SK-MEL-5 (cell line): ENCODE measurements at places on chromosomes 2 and 18. TPM values are rescaled to one million over a fixed set of nuclear protein-coding genes. Genes with fewer than 3 reads are reported as not detected.

DNA sequence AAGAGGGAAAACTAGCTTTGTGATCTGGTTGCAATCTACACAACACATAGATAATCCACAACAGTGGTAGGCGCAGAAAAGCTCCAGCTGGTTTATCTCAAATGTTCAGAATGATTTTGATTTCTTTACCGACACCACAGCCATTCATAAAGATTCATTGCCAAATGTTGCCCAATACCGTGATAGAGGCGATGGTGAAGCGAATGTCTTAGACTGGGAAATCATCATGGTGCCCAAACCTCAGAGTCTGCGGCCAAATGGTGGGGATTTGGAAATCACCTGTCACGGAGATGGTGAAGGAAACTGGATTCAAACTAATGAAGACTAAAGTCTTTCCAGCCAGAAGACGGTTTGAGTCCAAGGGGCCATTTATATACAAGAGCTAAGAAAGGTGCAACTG lies 48.5 kb upstream of the CCDC150 start:
- no peak for DNase-seq

- no peak for DNase-seq
These were observed 51.0 kb downstream of the PKDCC start for GRCh38 chr2:42098571-42099437.

DNA sequence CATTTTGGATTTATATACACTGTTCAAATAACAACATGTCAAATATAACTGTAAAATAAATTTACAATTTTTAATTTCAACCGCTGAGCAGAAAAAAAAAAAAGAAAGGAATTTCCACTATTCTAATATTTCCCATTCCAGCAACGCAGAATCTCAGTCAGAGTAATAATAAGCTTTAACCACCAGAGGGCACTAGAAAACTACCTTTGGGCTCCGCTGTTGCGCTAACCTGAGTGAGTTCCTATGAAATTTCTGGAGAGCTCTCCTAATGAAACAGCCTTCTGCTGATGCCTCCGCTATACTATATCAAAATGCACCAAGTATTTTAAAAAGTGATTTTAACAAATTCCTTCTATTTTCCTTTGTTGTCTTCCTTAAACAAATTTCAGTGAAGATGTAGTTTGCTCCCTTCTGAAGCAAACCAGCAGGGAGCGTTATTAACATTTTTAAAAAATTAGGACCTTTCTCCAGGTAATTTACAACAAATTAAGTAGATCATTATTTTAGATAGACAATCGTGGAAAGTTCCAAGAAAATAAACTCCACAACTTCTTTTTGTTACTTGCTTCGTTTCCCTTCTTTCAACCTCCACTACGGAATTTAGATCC lies 23.0 kb downstream of the ERMN start:
- DNase-seq = peak; percentile 74

GRCh38 chr18:74453642-74454198 lies 3.4 kb downstream of the DIPK1C start:
- no peak for DNase-seq

DNA sequence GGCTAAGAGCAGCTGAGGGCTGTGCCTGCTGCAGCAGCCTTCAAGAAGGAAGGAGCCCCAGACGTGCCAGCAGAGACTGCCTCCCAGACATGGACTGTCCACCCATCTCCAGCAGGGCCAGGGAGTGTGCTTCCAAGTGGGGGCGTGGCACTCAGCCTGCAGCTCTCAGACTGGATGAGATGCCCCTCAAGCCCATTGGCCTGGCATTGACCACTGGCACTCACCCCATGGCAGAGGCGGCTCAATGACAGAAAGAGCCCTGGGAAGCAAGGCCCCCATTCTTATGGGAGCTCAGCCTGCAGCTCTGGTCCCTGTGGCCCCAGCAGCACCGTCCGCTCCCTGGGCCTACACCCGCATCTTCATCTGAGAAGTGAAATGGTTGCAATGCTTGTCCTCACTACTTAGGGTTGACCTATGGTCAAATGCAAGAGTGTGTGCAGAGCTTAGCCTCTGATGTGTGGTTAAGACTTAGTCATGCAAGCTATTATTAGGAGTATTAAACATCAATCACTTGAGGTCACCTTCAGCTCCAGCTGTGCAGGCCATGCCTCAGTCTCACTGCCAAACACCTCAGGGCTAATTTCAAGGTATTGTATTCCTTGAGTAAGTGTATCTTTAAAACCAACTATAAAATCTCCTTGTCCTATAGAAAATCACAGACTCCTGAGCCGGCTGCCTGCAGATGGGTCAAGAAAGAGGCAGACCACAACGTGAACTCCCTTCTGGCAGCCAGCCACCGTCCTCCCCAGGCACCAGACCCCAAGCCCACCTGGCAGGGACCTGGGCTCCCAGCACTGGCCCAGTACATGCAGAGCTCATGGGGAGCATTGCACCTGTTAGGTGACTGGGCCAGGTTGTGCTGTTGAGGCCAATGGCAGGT lies 194.8 kb downstream of the NDUFA10 start:
- DNase-seq = no peak

DNA sequence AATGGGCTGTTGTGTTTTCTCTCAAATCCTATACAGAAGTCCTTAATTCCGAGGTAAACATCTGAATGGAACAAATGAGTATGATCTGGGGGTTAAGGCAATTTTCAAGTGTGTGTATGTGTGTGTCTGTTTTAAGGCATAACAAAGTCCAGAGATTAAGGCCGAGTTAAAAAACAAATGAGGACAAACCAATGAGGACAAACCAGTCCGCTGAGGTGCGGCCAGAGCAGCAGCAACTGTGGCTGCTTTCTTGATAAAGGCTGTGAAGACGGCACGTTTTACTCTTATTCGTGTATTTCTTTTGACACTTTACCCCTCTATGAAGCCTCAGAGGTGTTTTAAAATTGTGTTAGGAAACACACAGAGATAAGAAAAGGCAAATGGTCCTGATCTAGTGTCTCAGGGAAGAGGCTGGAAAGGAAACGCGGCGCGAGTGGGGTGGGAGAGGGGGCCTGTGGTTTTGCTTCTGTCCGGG lies 495 bp upstream of the GULP1 start:
- no peak for DNase-seq

GRCh38 chr2:164242409-164242808 lies 378.9 kb downstream of the GRB14 start:
- DNase-seq = no peak

GRCh38 chr2:68390114-68390513 lies 25.0 kb downstream of the PLEK start:
- no peak for DNase-seq

DNA sequence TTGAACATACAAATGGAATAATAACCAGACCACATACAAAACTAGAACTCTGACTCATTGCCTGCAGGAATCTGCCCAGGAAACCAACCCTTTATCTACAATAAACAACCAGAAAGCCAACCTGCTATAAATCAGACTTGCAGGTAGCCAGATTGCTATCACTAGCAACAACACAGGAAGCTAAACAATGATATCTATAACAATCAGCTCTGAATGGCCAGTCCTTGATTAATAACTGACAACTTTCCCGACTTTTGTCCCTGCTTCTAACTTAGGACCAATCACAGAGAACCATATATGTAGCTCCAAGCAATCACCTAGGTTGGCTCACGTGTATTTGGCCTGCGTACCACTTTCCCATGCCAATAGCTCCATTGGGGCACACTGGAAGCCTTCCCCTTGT lies 470.8 kb downstream of the RIT2 start:
- no peak for DNase-seq

DNA sequence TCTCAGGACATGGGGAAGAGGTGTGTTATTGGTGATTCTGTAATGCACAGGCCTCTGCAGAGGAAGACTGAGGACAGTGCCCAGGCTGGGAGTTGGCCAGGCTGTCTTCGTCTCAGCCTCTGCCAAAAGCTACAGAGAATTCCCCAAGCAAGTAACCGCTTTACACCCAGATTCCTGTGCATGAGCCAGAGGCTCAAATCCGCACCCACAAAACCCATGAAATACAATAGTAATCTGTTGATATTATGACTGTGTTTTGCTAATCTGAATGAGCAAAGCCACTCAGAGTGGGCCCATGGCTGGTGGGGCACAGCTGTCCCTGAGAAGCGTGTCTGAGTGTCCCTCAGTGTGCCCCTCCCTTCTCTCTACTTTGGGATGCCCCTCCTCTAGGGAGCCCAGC lies 149.5 kb upstream of the PXDN start:
- no peak for DNase-seq

- no peak for DNase-seq
These were observed 194.3 kb downstream of the GALNT1 start for GRCh38 chr18:35775887-35776286.

- no peak for DNase-seq
These were observed 574.7 kb upstream of the SLC8A1 start for GRCh38 chr2:41026613-41027012.

- DNase-seq = no peak
These were observed 19.2 kb upstream of the CAB39 start for GRCh38 chr2:230693411-230693810.

DNA sequence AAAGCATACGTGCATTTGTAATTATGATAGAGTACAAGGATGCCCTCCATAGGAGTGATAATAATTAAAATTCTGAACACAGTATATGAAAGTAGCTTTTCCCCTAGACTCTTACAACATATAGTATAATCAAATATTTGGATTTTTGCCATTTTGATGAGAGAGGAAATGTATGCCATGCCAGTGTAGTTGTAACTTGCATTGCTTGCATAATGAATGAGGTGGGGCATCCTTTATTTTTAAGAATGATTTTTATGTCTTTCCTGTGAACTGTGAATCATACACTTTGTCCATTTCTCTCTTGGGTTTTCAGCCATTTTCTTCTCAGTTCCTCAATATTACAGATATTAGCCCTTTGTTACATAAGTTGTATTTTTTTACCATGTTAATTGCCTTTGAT lies 197.5 kb downstream of the SCG2 start:
- DNase-seq = no peak

DNA sequence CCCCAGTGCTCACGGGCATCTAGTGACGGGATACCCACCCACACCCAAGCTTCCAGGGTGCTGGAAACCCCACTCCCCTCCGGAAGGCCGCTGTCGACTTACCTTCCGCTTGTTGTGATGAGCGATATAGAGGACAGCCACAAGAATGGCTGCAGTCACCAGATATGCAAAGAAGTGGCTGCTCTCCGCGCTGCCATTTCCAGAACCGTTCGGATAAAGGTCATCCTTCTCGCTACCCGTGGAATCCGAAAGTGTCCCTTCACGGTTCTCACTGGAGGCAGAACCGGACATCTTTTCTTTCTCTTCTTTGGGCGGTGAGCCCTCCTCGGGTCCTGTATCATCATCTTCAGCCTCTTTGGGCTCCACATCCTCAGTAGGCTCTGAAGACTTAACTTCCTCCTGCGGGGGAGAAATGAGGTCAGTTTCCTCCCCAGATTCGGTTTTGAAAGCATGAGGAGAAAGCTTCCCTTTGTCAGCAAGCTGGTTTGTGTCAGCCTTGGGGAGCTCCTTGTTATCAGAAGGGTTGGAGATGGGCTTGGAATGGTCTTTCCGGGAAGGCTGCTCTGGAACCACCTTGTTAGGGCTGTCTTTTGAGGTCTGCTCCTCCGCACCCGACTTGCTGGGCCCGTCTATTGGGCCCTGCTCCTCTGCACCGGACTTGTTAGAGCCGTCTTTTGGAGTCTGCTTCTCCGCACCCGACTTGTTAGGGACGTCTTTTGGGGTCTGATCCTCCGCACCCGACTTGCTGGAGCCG lies 1.2 kb downstream of the TGOLN2 start:
- no peak for DNase-seq

GRCh38 chr2:180819106-180819505 lies 161.3 kb upstream of the UBE2E3 start:
- DNase-seq = no peak

DNA sequence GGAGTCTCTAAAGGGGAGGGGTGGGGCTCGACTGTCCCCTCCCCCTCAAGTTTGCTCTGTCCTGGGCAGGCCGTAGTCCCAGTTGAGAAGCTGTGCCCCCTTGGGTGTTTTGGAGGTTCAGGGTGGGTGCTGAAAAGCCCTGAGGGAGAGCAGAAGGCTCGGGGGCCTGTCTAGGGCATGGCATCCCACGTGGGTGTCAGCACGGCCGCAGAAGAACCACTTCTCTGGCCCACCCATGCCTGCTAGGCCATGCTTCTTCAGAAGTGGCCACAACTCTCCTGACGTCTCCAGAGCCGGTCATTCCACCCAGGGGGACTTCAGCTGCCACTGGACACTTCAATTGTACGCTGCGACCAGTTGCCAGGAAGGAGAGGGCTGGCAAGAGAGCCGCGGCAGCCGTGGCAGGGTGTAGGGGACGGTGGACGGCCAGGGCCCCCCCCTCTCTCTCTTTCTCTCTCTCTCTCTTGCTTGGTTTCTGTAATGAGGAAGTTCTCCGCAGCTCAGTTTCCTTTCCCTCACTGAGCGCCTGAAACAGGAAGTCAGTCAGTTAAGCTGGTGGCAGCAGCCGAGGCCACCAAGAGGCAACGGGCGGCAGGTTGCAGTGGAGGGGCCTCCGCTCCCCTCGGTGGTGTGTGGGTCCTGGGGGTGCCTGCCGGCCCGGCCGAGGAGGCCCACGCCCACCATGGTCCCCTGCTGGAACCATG lies at the start of gene INPP5D:
Gene INPP5D, plus strand, starts transcription at position 546 of the 704 bp plus-strand sequence. Its CDS starts 137 bp downstream, at position 683.
- DNase-seq = no peak

- no peak for DNase-seq
These were observed 89.4 kb upstream of the TAF1B start for GRCh38 chr2:9753665-9754531.

GRCh38 chr2:75053484-75054112 lies 95.2 kb downstream of the POLE4 start:
- DNase-seq = peak; percentile 74

GRCh38 chr2:26692279-26692896 lies at the start of gene KCNK3:
Gene KCNK3 (plus strand): TSS chr2:26692722. CDS start chr2:26692876, 154 bp downstream.
- peak; percentile 14 for DNase-seq

DNA sequence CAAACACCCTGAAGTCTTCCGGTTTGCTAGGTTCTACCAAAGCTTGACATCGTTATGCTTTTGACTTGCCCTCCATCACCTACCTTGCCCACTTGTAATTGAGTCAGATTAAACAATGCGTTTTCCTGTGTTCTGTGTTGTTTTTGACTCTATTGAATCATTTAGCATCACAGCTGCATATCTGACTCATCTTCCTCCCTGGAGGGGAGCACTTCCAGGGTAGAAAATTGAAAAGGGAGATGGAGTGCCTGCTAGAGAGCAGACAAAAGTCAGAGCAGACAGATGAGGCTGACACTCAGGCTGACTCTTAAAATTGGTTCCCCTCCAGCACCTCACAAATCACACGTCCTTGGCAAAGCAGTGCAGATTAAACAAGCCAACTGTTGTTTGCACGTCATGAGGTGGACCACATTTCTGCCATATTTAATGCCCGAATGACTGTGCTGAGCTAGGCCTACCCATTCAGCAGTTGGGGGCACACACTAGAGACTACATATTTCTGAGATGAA lies 2.2 kb downstream of the MPP4 start:
- DNase-seq = peak; percentile 18

The STON1 gene
- total RNA-seq = 2.7 and 3.7 TPM in 2 replicates

The SNORC gene
- 0.55 and 1.1 TPM in 2 replicates for total RNA-seq

The LIMS4 gene
- 0.16 TPM in 1 of 2 replicates, not detected in the other for total RNA-seq

The SCYGR4 gene
- not detected in 2 replicates for total RNA-seq

The CYP27C1 gene
- total RNA-seq = 0.19 and 0.26 TPM in 2 replicates

The PDE1A gene
- 0.19 TPM in 1 of 2 replicates, not detected in the other for total RNA-seq

The PHLPP1 gene
- 15.8 and 19.1 TPM in 2 replicates for total RNA-seq

The LDLRAD4 gene
- 12.7 and 15.5 TPM in 2 replicates for total RNA-seq

The HAAO gene
- total RNA-seq = not detected in 2 replicates

The KCNG2 gene
- total RNA-seq = not detected in 2 replicates
